ENCODE measurements at places on chromosomes 4 and X. TPM values are rescaled to one million over a fixed set of nuclear protein-coding genes. Genes with fewer than 3 reads are reported as not detected.

DNA sequence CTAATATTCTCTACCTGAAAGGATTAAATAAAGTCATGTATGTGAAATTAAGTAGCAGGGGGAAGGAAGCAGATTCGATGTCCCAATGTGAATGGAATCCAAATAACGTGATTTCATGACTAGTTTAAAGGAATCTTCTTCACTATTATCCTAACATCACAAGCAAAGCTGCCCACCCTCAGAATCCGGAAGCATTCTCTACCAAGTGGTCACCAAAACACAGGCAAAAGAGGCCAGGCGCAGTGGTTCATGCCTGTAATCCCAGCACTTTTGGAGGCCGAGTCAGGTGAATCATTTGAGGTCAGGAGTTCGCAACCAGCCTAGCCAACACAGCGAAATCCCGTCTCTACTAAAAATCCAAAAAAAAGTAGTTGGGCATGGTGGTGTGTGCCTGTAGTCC, 212.9 kb downstream of the LDB2 start:
- no peaks in the 10 kb centered on the region for H3K27me3 ChIP-seq
- H3K4me3 ChIP-seq, result no peak overlapping the region
- H3K27ac ChIP-seq, result no peak overlapping the region
- peaks cover 10% of the 10 kb centered on the region for H3K4me1 ChIP-seq
- DNase-seq, result no peak

DNA sequence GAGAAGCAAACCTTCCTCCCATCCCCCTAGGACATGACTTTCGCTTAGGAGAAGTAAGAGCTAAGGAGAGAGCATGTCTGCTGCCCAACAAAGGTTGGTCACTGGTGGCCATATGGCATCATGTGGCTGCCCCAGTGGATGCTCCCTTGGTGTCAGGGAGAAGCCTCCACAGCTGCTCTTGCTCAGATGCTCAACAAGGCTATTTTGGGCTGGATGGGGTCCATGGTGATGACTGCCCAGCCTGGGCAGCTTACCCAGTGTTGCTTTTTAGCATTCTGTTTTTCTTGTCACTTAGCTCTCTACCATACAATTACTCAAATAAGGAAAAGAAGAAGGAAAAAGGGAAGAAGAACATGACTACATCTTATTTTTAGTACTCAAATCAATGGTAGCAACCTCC, 48.9 kb upstream of the PPARGC1A start:
- no peaks in the 10 kb centered on the region for H3K4me1 ChIP-seq
- no peak for DNase-seq
- no peaks in the 10 kb centered on the region for H3K36me3 ChIP-seq
- H3K27me3 ChIP-seq, result no peaks in the 10 kb centered on the region

DNA sequence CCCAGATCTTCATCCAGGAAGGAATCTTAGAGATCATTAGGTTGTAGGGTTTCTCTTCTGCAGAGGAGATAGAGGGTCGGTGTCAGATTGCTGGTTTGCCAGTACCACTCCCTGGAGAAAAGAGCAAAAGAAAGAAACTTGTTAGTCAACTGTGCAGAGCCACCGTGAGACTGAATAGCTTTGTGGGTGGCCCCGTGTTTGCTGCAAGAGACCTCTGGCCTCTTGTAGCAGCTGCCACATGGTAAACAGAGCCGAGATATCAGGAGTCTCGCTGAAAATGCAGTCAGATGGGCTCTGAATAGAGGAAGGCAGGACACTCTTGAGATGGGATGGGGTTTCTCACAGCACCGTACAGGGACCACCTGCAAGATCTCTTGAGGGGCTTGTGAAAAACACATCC, 149.7 kb downstream of the PTTG2 start:
- H3K4me1 ChIP-seq, result peaks cover 17% of the 10 kb centered on the region
- H3K36me3 ChIP-seq, result no peaks in the 10 kb centered on the region
- no peaks in the 10 kb centered on the region for H3K27me3 ChIP-seq
- no peak for DNase-seq

DNA sequence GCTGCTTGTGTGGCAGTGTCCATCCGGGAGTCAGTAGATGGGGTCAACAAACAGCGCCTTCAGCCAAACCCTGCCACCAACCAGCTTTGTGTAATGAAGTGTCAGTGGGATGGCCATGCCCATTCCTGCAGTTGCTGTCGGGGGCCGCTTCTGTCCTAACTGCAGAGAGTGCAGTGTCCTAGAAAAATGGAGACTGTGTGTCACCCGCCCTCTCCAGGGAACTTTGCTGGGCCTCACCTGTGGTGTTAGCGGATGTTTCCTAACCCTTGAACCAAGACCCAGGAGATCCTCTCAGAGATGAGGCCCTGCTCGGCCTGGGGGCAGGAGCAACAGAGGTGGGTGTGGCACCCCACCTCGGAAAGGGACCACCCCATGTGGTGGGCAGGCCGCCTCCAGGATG, 35.3 kb upstream of the HGFAC start:
- no peaks in the 10 kb centered on the region for H3K27me3 ChIP-seq
- H3K4me3 ChIP-seq, result no peak overlapping the region
- peak; percentile 30 for DNase-seq
- H3K36me3 ChIP-seq, result no peaks in the 10 kb centered on the region

GRCh38 chrX:5842601-5843000, 386.1 kb downstream of the NLGN4X start:
- no peak for DNase-seq
- H3K4me3 ChIP-seq, result no peak overlapping the region
- H3K27me3 ChIP-seq, result no peaks in the 10 kb centered on the region
- no peaks in the 10 kb centered on the region for H3K36me3 ChIP-seq
- H3K27ac ChIP-seq, result no peak overlapping the region

Gene PAGE1
- total RNA-seq, result not detected

Gene SGCB
- total RNA-seq, result 32.7 TPM

Gene SMR3A
- total RNA-seq, result not detected

Gene PDE6B
- 6.1 TPM for total RNA-seq

Gene ARHGEF38
- not detected for total RNA-seq

Gene ATRX
- 123 TPM for total RNA-seq
